ENCODE measurements at places on chromosomes 3 and 15.

DNA sequence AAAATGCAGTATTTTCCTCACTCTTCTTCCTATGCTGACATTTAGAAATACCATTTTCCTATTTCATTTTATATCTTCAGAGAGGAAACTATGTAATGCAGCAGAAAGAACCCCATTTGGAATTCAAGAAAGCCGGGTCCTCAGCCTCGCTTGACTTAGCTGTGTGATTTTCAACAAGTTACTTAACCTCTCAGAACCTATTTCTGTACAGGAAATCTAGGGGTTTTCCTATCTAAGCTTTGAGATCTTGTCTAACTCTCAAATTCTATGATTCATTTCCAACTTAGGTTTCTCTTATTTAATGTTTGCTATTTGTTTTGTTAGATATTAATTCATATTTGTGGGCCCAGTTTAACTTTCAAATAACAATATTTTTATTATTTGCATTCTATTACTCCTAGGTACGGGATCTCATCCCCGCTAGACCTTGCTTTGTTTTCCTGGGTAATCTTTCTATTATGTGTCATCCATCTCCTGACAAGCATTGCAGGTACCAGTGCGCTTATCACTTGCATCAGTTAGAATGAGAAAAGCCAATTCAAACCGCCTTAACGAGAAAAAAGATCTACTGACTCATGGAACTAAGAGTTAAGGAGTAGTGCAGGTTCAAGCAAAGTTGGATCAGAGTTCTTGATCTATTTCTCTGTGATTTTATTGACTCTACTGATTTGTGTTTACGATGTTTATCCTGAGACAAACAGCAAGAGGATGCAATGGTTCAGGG, 70.6 kb upstream of the BHLHE40 start:
- DNase-seq, result no peak

DNA sequence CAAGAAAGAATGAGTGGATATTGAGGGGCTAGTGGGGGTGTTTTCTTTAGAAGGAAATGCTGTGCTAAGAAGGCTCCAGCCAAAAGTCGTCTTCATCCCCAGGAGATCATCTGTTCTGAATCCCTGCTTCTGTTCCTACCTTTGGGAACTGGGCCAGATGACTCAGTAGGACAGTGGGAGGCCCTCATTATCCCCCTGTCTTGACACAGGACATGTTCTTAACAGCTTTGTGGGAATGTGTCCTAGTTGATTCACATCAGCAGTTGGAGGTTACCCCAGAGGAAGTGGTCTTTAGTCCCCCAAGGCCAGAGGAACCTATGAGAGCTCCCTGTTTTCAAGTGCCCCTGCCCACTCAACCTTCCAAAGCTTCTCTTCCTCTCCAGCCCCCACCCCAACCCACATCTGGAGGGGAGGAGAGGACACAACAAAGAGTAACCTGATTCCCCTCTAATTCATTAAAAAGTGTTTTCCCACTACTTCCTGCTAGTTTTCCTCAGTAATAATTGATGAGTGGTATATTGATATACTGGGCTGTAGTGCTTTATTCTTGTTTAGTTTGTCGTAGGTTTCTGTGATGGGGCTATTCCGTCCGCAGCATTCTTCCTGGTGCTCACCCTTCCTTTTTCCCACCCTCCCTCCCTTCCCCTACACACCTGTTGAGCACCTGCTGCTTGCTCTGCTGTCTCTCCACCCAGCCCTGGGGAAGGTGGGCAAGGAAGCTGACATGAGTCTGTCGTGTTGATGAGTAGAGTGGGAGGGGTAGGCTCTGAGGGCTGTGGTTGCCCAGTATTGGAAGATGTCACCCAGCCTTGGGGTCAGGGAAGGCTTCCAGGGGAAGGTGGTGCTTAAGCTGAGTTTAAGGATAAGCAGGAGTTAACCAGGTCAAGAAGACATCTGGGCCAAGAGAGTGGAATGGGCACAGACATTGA, 9.3 kb downstream of the PXYLP1 start:
- no peak for DNase-seq

- no peak for DNase-seq
These were observed 103.2 kb downstream of the TBC1D5 start for GRCh38 chr3:17639257-17639656.

DNA sequence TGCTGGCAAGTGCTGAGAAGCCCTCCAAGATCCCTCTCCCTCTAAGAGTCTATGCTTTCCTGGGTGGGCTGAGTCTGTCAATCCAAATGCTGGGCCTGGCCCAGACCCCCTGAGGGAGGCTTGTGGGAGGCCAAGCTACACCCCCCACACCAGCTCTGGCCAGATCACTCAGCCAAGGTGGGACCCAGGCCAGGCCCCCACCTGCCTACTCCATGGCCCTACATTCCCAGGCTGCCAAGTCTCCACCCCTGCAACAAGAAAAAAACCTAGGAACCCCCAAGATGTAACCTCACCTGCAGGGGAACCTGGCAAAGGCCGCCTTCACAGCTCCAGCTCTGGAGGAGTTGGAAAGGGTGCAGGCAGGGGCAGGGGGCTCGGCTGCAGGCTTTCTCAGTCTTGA, 109.1 kb downstream of the CHSY1 start:
- DNase-seq, result no peak

GRCh38 chr15:62569460-62570404, 404.6 kb upstream of the C2CD4B start:
- DNase-seq, result no peak

Data from glomerular endothelial cell (primary cell).